ENCODE measurements at places on chromosomes 11 and 22.

GRCh38 chr11:79273781-79274180, 167.0 kb downstream of the TENM4 start:
- DNase-seq: no peak

DNA sequence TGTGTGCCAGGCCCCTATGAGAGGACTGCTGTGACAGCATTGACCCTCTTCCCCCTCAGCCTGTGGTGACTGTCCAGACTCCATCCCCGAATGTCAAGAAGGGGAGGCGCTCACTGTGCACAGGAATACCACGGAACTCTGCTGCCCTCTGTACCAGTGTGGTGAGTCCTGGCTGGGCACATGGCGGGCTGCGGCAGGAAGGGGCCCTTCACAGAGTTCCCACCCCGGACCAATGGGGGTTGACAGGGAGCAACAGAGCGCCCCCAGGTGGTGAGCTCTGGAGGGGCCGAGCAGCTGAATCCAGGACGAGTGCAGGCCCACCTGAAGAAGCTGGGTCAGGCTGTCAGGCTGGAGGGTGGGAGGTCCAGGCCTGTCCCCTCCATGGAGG, 83.8 kb upstream of the MYOD1 start:
- no peak for DNase-seq

- no peak for DNase-seq
These were observed 81.5 kb upstream of the PPARA start for GRCh38 chr22:46068593-46069491.

DNA sequence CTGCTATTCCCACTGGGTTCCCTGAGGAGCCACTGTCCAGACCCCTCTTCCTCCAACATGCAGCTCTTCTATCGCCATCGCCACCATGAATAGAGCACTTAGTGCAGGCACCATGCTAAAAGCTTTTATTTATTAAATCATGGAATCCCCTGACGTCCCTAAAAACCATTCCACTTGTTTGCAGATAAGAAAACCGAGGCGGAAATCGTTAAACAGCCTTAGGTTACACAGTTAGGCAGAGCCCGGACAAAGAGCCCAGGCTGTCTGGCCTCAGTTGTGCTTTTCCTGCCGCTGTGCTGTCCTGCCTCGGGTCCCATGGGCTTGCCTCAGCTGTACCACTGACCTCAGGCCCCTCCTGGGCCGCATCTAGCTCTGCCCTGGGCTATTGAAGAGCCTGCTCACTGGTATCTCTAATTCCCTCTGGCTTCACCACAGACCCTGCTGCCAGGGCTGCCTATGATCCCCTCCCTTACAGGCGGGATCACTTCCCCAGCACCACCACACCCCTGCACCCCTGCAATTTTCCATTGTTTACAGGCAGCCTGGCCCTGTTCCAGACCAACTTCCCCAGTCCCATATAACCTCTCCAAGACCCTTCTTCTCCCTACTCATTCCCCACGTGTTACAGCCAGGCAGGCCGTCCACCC, 13.0 kb upstream of the TUB start:
- DNase-seq: no peak

GRCh38 chr22:50498322-50498890, 9.1 kb downstream of the LMF2 start:
- DNase-seq: peak; percentile 82

- DNase-seq: no peak
These were observed 27.2 kb downstream of the EIF3M start for GRCh38 chr11:32610797-32611352.

- DNase-seq: no peak
These were observed 20.4 kb downstream of the ASCC2 start for GRCh38 chr22:29817724-29818123.

DNA sequence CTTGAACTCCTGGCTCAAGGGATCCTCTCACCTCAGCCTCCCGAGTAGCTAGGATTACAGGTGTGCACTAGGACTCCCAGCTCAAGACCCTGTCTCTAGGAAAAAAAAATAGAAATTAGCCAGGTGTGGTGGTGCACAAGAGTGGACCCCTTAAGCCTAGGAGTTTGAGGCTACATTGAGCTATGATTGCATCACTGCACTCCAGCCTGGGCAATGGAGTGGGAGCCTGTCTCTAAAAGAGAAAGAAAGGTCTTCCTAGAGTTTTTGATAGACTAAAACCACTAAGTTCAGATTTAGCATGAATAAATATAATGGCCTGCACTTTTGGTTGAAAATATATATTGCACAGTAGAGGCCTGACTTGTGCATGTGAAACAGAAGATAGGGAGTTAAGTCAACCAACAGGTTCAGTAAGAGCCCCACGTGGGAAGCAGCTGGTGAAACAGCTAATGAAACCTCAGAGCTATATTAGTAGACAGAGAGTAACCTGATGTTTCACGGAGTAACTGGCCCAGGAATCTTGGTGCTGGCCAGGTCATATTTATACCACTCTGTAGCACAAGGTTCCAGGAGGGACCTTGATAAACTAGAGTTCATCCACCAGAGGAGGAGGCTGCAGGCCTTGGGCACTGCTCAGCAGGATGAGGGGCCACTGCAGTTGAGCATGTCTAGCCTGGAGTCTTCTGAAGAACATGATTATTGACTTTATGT, 4.6 kb upstream of the MICAL3 start:
- DNase-seq: no peak

DNA sequence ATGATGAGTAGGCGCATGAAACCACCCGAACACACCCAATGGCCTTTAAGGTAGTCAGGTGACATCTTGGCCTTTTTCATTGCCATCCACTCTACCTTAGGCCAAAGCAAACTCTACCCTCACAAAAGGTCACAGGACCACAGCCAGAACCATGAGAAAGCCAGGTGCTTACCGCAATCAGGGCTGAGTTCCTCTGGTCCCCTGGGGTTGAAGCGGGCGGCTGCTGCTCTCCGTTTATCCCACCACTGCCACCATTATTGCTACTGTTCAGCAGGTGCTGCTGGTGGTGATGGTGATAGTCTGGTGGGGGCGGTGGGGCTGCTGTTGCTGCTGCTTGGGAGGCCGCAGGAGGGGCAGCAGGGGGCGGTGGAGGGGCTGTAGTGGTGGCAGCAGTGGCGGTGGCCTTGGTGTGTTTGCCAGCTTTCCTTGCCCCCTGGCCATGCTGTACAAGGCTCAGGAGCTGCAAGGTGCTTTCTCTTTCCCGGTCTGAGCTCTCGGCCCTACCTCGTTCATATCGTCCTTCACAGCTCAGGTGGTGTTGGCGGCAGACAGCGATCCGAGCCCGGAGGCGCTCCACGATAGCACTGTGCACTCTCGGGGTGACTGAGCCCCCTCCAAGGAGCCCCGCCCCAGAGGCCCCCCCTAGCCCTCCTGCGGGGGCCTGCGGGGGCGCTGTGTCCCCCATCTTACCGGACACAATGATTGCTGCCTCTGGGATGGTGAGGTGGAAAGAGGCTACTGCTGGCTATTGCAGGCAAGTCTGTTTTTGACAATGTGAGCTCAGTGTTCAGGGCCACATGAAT, 1.6 kb downstream of the MAML2 start:
- peak; percentile 75 for DNase-seq

DNA sequence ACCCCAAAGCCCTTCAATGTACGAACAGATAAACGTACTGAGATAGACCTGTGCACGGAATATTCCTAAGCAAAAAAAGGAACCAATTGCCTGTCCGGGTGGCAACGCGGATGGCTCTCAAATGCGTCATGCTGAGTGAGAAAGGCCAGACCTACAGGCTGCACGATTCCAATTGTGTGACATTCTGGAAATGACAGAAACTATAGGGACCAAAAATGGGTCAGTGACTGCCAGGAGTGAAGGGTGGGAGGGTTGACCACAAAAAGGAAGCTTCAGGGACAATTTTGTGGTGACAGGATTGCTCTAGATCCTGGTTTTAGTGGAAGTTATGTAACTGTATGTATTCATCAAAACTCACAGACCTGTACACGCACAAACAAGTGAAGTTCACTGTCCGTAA, 24.0 kb upstream of the SYT8 start:
- DNase-seq: no peak

DNA sequence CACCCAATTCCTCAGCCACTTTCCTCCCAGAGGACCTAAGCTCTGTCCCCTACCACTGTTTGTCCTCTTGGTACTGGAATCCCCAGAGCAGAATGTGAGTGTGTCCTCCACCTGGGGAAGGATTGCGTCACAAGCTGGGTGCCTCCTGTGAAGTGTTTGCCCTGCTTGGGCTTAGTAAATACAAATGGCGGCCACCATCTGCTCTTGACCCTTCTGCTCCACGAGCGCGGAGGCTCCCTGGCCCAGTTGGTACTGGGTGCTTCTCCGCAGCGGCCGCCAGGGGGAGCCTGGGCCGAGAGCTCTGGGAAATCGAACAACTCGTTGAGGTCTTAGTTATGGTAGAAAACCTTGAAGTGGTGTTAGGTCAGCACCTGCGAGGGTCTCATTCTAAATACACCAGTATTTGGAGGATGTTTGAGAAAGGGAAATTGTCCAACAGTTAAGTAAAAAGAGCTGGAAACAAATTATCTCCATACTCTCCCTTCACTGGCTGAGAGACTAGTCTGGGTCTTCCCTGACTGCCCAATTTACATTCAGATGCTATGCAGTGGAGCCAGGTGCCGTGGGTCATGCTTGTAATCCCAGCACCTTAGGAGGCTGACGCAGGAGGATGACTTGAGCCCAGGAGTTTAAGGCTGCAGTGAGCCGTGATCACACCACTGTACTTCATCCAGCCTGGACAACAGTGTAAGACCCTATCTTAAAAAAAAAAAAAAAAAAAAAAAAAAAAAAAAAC, 74.6 kb upstream of the TEAD1 start:
- DNase-seq: peak; percentile 68

DNA sequence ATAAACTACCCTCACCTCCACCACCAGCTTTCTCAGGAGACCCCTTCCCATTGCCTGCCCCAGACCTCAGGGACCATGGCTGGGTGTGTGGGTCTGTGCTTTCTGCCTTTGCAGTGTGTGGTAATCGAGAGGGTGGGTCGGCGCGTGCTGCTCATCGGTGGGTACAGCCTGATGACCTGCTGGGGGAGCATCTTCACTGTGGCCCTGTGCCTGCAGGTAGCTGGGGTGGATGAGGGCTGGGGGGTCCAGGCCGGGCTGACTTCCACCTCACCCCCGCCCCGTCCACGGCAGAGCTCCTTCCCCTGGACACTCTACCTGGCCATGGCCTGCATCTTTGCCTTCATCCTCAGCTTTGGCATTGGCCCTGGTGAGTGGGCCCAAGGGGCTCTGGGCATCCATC, 10.5 kb upstream of the MIF start:
- no peak for DNase-seq

- no peak for DNase-seq
These were observed 864 bp upstream of the USP28 start for GRCh38 chr11:113876074-113876797.
